ENCODE measurements at places on chromosomes 11 and 22.

DNA sequence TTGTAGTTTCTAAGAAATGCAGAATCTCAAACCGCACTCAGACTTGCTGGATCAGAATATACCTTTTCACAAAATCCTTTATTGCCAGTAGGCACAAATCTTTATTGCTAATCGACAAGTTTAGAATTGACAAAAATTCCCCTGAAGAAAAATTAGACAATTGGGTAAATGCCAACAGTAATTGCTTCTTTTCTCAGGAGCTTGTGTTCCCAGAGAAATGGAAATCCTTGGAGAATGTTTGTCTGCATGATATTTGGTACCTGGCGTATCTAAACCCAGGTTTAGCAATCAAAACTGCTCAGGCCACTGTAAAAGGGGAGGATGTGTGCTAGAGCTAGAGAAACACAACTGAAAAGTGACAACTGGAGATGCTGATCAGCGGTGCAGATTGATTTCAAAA lies at the start of gene OR8G5:
OR8G5 (plus strand) TSS at position 301 of the 400 bp plus-strand sequence. CDS start 8,556 bp downstream, outside the sequence.
- no peak for DNase-seq

DNA sequence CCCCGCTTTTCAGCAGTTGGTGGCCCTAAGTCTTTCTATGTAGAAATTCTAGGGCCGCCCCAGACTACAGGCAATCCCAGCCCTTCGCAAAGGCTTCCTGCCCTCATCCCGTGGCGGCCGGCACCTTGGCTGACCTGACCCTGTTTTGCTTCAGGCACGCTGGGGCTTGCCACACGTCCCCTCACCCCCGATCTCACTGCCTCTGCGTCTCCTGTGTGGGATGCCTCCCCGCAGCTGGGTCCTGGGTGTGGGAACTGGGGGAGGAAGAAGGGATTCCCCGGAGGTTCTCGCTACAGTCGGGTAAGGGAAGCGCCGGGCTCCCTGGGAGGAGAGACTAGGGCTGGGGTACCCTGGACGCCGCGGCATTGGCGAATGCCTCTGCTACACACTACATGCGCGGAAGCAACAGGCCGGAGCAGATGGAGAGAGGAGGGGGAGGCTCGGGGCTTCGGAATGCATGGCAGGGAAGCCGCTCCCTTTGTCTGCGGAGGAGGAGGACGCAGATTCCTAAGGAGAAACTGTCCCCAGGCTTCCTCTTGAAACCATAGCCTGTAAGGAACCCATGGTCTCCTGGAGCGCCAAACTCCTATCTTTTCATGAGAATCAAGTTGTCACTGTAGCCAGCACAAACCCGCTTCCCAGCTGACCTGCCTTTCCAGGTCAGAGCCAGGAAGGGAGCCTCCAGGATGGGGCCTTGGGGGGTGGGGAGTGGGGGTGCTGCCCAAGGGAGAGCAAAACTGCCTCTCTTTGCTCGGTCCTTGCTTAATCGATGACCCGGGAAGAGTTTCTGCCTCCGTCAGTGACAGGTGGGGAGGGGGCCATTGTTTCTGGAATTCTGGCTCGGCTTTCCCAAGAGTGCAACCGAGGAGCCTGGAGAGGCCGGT lies 1.4 kb downstream of the DTX4 start:
- peak; percentile 4 for DNase-seq

DNA sequence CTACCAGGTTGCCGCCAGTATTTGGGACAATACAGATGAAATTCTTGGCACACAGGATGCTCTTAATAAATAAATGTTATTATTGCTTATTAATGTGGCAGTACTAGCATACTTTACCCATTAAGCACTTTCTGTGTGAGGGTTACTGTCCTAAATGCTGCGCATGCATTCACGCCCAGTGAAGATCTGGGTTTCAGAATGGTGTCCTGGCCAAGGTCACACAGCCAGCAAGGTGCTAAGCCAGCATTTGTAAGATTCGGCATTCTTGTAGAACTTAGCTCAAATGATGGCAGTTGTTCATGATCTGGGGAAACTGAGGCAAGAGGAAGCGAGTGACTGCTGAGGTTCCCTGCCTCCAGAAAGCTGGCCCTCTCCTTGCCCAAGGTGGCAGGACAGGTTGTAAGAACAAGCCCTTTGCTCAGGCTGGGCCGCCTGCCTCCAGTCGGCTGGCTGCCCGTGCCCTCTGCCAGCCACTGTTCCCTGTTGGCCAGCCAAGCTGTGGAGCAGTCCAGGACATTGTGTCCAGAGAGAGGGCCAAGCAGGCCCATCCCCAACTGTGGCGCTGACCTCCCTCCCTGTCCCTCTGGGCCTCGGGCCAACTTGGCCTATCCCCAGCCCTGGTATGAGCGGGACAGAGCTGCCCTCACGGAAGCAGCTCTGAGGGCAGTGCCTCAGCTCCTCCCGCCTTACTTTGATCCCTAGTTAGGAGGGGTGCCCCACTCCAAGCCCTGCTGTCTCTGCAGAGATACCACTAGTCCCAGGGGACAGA lies 28.8 kb downstream of the TOB2 start:
- DNase-seq = no peak

GRCh38 chr11:120746836-120747609 lies 235.5 kb downstream of the GRIK4 start:
- DNase-seq = no peak

DNA sequence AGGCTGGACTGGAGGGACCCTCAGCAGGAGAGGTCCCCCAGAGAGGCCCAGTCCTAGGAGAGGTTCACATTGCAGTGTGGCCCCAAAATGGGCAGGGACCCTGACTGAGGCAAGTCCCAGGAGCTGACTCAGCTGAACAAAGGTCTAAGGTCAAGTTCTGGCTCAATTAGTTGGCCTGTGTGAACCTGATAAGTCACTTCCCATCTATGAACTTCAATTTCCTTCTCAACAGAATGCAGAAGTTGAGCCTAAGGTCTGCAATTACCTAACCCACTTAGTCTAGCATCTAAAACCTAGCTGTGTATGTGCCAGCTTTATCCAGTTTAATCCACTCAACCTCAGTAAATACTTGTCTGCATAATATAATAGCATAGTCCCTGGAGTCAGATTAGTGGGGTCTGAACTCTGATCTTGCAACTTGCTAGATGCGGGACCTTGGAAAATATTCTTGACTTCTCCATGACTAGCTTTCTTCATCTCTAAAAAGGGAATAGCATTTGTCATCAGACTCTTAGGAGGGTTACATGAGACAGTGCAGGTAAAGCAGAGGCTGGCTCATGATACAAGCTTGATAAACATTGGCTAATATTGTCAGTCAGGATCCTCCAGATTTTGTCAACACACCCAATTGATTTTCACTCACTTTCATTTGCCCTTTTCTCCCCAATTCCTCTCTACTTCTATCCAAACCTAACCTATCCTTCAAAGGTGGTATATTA lies 465.5 kb downstream of the INSC start:
- DNase-seq = no peak

GRCh38 chr11:27552341-27552740 lies 45.8 kb upstream of the LIN7C start:
- no peak for DNase-seq

- DNase-seq = peak; percentile 99
Observed at GRCh38 chr11:65117206-65118096, at the start of gene ZNHIT2. Gene ZNHIT2, minus strand, starts transcription at chr11:65117701. Its CDS starts 48 bp downstream, at chr11:65117653.

GRCh38 chr22:31495343-31495742 lies 993 bp upstream of the SFI1 start:
- DNase-seq = no peak

Data from CD4-positive, alpha-beta T cell treated with Interleukin-6 at 100 ng/mL for 8 hours (primary cell).